ENCODE measurements at places on chromosomes 4 and X. TPM values are rescaled to one million over a fixed set of nuclear protein-coding genes. Genes with fewer than 3 reads are reported as not detected.

DGAT2L6 gene
- not detected for total RNA-seq

FGB gene
- total RNA-seq: not detected

ARX gene
- total RNA-seq: not detected

HTR2C gene
- 0.22 TPM for total RNA-seq

UGT2A3 gene
- not detected for total RNA-seq

SORCS2 gene
- total RNA-seq: 52.5 TPM

STOX2 gene
- total RNA-seq: 19.2 TPM

LUZP4 gene
- not detected for total RNA-seq

PDHA2 gene
- total RNA-seq: not detected

SMIM10 gene
- 14.2 TPM for total RNA-seq

S100P gene
- 6.3 TPM for total RNA-seq

SYTL4 gene
- total RNA-seq: 18.0 TPM

RNF175 gene
- 2.3 TPM for total RNA-seq

PDLIM5 gene
- 211 TPM for total RNA-seq

SLC25A4 gene
- 22.7 TPM for total RNA-seq

MSANTD1 gene
- total RNA-seq: 1.8 TPM

MAGEB17 gene
- not detected for total RNA-seq

INTS12 gene
- total RNA-seq: 19.1 TPM

MAGEE2 gene
- total RNA-seq: 0.53 TPM

P2RY8 gene
- total RNA-seq: 2.5 TPM

LONRF3 gene
- total RNA-seq: 5.9 TPM

LPAR4 gene
- 0.80 TPM for total RNA-seq

PI4K2B gene
- 10.3 TPM for total RNA-seq

BEX5 gene
- 1.0 TPM for total RNA-seq

CHRDL1 gene
- total RNA-seq: 183 TPM

SRPK3 gene
- total RNA-seq: 1.1 TPM

BCORL1 gene
- 25.1 TPM for total RNA-seq

PCSK1N gene
- total RNA-seq: 0.67 TPM

CSAG3 gene
- not detected for total RNA-seq

EMCN gene
- 58.5 TPM for total RNA-seq

TCEAL7 gene
- 15.1 TPM for total RNA-seq

KIAA1210 gene
- 0.27 TPM for total RNA-seq

PRSS12 gene
- total RNA-seq: 1.1 TPM

ADD1 gene
- 429 TPM for total RNA-seq

DMRTC1 gene
- total RNA-seq: not detected

KLF8 gene
- total RNA-seq: 20.1 TPM

UGT8 gene
- total RNA-seq: 85.1 TPM

ADGRA3 gene
- 21.4 TPM for total RNA-seq

ZNF157 gene
- 0.71 TPM for total RNA-seq

AMOT gene
- 38.2 TPM for total RNA-seq

RASL11B gene
- total RNA-seq: 2.5 TPM

CD99L2 gene
- 108 TPM for total RNA-seq

NOX1 gene
- total RNA-seq: not detected

SLC49A3 gene
- 11.4 TPM for total RNA-seq

TMEM154 gene
- 3.7 TPM for total RNA-seq

TLR3 gene
- total RNA-seq: 15.2 TPM

ADAD1 gene
- not detected for total RNA-seq

SPANXN3 gene
- total RNA-seq: not detected

ELOVL6 gene
- total RNA-seq: 11.6 TPM

SCD5 gene
- 50.6 TPM for total RNA-seq

YY2 gene
- total RNA-seq: 2.1 TPM

HPSE gene
- 4.1 TPM for total RNA-seq

SORBS2 gene
- 101 TPM for total RNA-seq

FAM9B gene
- not detected for total RNA-seq

RHOXF2 gene
- total RNA-seq: not detected

CCDC149 gene
- total RNA-seq: 42.5 TPM

CT45A1 gene
- total RNA-seq: not detected

RAB39B gene
- 0.58 TPM for total RNA-seq

Data from sciatic nerve (tissue), 2 donors.